ENCODE measurements at places on chromosomes 16 and 17.

DNA sequence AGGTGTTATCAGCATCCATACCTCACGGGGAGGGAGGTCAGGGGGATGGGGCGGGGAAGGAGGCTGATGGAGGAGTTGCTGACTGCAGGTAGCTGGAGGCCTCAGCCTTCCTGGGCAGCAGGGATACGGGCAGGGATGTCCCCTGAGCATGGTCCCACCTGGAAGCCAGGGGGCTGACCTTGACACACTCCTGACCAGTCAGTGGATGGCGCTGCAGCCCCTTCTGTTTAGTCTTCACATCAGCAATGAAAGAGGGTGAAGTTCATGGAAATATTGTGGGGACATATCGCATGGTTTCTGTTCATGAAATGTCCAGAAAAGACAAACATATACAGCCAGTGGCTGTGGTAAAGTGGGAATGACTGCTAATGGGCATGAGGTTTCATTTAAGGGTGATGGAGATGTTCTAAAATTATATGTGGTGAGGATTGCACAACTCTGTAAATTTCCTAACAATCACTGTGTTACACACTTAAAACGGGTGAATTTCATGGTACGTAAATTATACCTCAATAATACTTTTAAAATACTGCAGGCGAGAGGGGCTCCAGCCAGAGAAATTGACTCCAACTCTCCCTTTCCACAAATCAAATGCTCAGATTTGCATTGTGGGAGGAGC lies 489.6 kb downstream of the CDH13 start:
- no peak for DNase-seq

GRCh38 chr17:53142890-53143289 lies 679.8 kb upstream of the KIF2B start:
- no peak for DNase-seq

GRCh38 chr17:10735251-10735650 lies 5.4 kb upstream of the TMEM220 start:
- no peak for DNase-seq

DNA sequence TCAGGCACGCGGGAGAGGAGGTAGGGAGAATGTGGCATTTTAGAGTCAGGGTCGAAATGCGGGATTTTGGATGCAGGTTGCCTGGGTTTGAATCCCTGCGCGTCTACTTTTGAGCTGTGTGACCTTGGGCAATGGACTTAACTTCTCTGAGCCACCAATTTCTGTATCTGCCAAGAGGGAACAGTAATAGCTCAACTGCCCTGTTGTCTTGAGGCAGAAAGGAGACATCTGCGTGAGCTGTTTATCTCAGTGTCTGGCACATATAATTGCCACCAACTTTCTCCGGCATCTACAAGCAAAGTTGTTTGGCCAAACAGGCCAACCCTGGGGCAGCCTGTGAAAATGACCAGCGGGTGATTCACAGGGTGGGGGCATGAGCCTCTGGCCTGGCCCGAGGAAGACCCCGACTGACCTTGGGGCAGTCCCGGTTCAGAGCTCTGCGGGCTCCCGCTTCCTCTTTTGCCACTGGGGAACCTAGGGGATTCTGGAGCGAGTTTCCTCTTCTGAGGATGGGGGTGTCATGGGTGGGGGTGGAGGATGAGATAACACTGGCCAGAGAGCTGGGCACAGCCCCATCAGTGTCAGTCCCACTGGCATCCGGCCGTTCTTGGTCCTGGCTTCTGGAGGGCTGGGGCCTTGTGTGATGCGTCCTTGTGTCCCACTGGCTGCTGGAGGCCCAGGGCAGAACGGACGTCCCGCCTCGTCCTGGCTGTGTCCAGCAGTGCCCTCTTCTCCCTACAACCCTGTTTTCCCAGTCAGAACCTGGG lies 1.3 kb downstream of the SNN start:
- DNase-seq = no peak

DNA sequence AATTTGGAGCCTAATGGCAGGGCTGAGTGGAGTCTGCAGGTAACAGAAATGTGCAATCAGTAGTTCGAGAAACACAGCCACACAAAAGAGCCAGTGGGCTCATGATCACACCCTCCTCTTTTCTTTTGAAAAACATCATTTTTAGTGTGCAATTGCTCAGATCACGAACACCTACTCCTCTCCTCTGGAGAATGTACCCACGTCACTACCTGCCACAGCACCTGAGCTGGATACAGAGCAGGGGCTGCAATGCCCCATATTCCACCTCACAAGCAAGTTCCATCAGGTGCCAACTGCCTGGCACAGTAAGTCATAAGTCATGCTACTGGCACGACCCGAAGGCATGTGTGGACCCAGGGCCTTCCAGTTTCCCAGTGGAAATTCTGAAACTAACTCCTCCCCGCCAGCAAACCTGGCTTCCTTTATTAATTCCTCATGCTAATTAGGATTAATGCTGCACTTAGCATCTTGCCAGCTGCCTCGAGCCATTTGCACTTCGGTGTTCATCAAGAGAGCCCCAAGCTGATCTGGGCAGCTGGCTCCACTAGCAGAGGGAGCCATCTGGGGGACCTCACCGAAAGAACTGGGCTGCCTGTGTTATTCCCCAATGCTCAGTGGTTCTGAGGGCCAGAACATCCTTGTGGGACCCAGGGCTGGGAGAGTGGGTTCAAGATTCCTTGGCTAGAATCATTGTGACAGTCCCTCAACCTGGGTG lies 2.4 kb downstream of the CACNG4 start:
- DNase-seq = no peak

- no peak for DNase-seq
These were observed 230.6 kb upstream of the RPL38 start for GRCh38 chr17:73972901-73973300.

GRCh38 chr17:67819722-67820121 lies 5.6 kb upstream of the BPTF start:
- DNase-seq = no peak

DNA sequence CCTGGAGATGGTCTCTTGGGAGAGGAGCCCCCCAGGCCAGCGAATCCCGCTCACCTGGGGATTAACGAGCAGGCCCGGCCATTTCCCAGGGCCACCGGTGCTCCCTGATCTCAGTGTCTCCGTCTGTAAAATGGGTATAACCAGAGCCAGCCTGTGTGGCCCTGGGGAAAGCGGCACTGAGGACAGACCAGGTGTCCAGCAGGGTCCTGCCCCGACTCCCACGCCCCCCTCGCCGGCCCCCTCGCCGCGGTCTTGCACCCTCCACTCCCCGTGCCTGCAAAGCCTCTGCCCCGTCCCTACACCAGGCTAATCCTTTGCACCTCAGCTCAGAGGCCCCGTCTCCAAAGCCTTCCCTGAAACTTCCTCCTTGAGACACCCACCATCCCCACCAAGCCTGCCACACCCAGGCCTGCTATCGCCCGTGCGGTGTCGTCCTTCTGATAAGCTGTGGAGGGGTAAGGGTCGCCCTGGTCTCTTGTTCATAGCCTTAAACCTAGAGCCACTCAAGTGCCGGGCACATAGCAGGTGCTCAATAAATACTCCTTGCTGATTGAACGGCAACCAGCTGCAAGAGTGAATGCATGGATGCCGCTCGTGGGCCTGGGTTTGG lies 259.1 kb downstream of the C16orf95 start:
- DNase-seq = no peak

- DNase-seq = no peak
These were observed 71.8 kb downstream of the PRKCA start for GRCh38 chr17:66373944-66374817.

- no peak for DNase-seq
These were observed 2.1 kb downstream of the CES1 start for GRCh38 chr16:55830658-55831294.

- no peak for DNase-seq
These were observed 173.1 kb downstream of the RPTOR start for GRCh38 chr17:80717720-80718083.

- DNase-seq = no peak
These were observed 40.2 kb downstream of the MED13 start for GRCh38 chr17:62024866-62025265.

DNA sequence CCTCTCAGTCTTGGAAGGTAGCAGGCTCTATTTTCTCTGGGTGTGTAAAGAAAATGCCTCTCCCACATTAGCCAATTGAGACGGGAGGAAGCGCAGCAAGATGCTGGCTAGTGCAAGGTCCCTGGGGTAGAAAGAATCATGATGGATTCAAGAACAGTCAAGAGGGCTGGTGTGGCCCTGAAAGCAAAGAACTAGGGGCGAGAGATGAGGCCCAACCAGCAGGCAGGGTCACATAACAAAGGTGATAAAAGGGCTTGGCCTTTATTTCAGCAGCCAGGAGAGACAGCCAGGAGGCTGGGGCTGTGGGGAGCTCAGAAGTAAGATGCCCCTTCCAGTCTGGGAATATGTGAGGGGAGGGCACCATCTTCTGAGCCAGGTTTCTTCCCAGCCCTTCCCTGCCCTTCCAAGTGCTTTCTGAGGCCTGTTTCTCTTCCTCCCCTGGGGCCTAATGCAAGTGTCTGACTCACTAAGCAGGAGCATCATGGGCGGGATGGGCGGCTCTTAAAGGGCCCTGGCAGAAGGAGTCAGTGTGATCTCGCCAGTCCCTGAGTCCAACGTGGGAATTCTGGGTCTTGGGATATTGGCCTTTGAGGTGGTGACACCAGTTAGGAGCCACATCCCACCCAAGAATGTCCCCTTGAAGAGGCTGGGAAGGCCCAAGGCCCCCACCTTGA lies 3.9 kb upstream of the NLRC5 start:
- no peak for DNase-seq

GRCh38 chr16:49057391-49057790 lies 224.2 kb downstream of the CBLN1 start:
- DNase-seq = no peak

- DNase-seq = no peak
These were observed at the start of gene ZNF319 for GRCh38 chr16:57999971-58000705. ZNF319 (minus strand) TSS chr16:58000672; CDS start chr16:57998265, 2,407 bp downstream.

GRCh38 chr17:41885733-41886132 lies 20.5 kb upstream of the KLHL11 start:
- DNase-seq = no peak

DNA sequence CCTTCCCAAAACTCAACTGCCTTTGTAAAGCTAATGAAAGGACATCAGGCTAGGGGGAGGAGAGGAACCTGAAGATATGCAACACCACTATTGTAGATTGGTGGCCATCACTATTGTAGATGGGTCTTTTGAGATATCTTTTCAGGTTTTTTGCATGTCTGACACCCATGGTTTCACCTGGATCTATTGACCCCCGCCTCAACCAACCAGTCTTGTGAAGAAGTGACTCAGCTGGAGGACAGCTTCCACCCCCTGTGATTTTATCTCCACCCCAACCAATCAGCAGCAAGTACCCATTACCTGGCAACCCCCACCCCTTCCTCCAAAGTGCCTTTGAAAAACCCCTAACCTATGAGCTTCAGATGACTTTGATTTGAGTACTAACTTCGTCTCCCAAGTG lies 382.6 kb upstream of the GOT2 start:
- DNase-seq = no peak

DNA sequence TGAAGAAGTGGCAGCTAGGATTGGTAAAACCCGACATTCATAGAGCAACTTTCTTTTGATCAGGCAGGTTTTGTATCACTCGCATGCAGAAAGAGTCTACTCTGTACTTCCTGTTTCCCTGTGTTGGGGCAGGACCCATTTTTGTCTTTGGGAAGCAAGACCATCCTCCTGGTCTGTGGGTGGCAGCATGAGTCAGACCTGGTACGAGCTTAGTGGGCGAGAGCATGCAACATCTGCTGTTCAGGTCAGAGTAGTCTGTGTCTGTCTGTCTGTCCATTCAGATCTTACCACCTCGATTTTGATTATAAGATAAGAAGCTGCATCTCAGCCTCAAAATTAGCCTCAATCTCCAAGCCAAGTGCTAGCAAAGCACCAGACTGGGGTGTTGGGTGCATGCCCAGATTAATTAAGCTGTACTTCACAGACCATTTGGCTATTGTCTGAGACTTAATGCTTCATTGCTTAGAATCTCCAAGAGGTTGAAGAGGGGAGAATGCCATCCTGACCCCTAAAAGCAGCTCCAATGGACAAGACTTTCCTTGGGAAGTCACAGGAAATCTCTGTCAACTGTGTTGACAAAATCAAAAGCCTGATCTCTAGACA lies 110.9 kb downstream of the XYLT1 start:
- no peak for DNase-seq

GRCh38 chr16:73697336-73697735 lies 599.3 kb upstream of the PSMD7 start:
- DNase-seq = no peak

- no peak for DNase-seq
These were observed 113.6 kb upstream of the MON1B start for GRCh38 chr16:77077256-77077922.

GRCh38 chr17:11535231-11535630 lies 63.0 kb upstream of the DNAH9 start:
- no peak for DNase-seq

DNA sequence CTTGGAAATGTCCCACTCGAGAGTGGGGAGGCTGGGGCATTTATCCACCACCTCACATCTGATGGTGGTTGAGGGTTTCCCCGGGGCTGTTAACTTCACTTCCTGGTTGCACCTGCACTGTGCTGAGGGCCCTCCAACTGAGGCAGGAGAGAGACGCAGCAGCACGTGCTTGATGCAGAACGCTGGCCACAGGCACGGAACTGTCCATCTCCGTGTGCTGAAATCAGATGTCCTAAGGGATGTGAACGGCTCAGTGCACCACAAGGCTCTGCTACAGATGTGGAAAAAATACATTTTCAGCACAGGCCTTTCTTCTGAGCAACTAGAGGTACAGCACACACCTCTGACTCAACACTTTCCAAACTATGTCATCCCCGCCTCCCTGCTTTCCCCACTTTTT lies 114.8 kb upstream of the C16orf82 start:
- DNase-seq = no peak

DNA sequence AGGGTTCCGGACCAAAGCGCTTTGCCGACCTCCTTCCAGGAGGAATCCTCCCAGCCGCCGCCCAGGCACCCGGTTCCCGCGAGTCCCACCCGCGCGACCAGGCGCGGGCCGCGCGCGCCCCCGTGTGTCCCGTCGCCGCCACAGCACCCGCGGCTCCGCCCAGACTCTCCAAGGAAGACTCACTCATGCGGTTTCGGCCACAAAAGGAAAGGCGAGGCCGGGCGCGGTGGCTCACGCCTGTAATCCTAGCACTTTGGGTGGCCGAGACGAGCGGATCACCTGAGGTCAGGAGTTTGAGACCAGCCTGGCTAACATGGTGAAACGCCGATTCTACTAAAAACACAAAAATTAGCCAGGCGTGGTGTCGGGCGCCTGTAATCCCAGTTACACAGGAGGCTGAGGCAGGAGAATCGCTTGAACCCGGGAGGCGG lies 3.5 kb upstream of the PKMYT1 start:
- no peak for DNase-seq

DNA sequence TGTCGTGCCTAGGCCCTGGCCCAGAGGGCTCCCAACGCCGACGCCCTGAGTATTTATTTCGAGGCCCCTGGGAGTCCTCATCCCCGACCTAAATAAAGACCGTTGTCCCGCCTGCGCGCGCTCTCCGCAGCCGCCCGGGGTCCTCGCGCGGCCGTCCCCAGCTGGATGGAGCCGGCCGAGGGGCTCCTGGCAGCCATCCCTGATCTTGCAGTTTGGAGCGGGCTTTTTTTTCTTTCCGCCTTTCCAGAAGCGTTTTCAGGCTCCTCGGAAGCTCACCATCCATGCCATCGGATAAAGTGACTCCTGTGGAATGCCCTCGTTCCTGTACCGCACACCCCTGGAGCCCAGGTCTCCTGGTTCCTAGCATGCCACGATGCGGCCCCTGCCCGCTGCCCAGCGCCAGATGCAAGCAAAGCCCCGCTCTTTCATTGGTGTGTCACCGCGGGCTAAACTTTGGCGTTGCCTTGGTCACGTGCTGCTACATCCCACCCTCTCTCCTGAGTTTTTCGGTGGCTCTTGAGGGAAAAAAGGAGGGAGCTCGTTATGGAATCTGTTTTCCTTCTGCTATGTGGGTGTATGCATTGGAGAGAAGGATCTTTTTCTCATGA lies 716 bp downstream of the TMEM94 start:
- DNase-seq = no peak

GRCh38 chr17:82321947-82322466 lies 4.6 kb upstream of the CD7 start:
- no peak for DNase-seq
